ENCODE measurements at places on chromosomes 13 and 19.

GRCh38 chr13:54637366-54637765 lies 1608.8 kb downstream of the OLFM4 start:
- no peak for DNase-seq

- no peak for DNase-seq
Observed at GRCh38 chr13:72514146-72514545, 213.3 kb downstream of the MZT1 start.

GRCh38 chr13:74250738-74251190 lies 116.6 kb upstream of the KLF12 start:
- no peak for DNase-seq

DNA sequence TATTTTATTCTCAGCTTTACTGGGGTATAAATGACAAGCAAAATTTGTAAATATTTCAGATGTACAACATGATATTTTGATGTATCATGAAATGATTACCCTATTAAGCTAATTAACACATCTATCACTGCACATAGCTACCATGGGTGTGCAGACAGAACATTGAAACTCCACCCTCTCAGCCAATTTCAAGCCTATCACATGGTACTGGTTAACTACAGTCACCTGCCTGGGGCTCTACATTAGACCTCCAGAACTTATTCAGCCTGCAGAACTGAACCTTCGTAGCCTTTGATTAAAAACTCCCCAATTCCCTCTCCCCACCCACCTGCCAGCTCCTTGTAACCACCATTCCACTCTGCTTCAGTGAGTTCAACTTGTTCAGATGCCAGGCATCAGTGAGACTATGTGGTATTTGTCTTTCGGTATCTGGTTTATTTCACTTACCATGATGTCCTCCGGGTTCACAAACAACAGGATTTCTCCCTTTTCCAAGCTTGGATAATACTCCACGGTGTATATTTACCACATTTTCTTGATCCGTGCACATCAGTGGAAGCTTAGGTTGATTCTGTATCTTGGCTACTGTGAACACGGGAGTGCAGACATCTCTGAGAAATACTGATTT lies 19.2 kb downstream of the RAB20 start:
- no peak for DNase-seq

DNA sequence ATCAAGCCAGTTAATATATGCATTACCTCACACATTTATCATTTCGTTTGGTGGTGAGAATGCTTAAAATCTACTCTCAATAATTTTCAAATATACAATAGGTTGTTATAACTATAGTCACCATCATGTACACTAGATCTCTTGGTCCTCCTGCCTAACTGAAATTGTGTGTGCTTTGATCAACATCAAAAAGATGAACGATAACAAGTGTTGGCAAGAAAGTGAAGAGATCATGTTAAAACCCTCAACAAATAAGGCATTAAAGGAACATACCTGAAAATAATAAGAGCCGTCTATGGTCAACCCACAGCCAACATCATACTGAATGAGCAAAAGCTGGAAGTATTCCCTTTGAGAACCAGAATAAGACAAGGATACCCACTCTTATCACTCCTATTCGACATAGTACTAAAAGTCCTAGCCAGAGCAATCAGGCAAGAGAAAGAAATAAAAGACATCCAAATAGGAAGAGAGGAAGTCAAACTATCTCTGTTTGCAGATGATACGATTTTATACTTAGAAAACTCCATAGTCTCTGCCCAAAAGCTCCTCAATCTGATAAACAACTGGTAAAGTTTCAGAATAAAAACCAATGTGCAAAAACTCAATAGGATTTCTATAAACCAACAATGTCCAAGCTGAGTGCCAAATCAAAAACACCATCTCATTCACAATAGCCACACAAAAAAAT lies 27.9 kb upstream of the OR10H1 start:
- no peak for DNase-seq

- DNase-seq, result no peak
Observed at GRCh38 chr19:50416034-50416977, 2.4 kb upstream of the SPIB start.

- DNase-seq, result peak; percentile 69
Observed at GRCh38 chr19:49056101-49056901, 1.2 kb downstream of the CGB7 start.

- DNase-seq, result no peak
Observed at GRCh38 chr19:50231821-50232220, 28.4 kb downstream of the MYH14 start.

- peak; percentile 84 for DNase-seq
Observed at GRCh38 chr19:54517483-54517882, 14.9 kb downstream of the LAIR2 start.

- peak; percentile 17 for DNase-seq
Observed at GRCh38 chr13:59360108-59360507, 803.6 kb downstream of the DIAPH3 start.

- no peak for DNase-seq
Observed at GRCh38 chr13:68535329-68535728, 1305.2 kb upstream of the PCDH9 start.

DNA sequence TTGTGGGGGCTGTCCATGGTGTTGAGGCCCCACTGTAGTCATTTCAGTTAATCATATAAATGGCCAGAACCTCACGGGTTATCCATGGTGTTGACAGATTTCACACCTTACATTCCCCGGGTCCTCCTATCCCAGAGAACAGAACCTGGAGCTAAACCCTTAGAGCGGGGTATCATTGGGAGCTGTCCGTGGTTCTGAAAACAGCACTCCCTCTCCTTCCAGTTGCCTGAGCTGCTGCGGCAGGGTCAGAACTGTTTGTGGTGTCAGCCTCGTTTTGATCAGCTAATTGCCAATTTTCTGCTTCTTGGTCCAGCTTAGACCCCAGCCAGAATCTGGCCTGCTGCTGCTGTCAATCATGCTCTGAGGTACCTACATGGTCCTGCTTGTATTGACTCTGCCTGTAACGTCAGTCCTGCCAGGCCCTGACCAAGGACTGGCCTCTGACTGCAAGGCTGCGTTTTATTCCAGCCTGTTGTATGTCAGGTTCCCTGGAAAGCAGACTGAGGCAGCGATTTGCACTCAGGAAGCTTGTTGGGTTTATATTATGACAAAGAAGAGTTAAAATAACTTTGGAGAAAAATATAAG lies 55.8 kb upstream of the KCTD15 start:
- peak; percentile 56 for DNase-seq

GRCh38 chr13:88648598-88649373 lies 977.6 kb downstream of the SLITRK5 start:
- DNase-seq, result no peak

- peak; percentile 53 for DNase-seq
Observed at GRCh38 chr19:6100284-6100915, 9.9 kb downstream of the RFX2 start.

DNA sequence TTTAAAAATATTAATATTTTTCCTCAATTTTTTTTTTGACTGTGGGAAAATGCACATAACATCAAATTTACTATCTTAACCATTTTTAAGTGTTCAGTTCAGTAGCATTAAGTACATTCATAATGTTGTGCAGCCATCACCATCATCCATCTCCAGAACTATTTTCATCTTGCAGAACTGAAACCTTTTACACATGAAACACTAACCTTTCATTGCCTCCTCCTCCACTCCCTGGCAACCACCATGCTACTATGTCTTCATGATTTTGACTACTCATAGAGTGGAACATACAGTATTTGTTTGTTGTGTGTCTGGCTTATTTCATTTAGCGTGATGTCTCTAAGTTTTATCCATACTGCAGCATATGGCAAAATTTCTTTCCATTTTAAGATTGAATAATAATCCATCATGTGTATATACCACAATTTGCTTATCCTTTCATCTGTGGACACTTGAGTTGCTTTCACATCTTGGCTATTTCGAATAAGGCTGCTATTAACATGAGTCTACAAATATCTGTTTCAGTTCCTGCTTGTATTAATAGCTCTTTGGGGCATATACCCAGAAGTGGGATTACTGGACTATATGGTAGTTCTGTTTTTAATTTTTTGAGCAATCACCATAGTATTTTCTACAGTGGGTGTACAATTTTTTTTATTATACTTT lies 376.4 kb downstream of the MTUS2 start:
- no peak for DNase-seq

DNA sequence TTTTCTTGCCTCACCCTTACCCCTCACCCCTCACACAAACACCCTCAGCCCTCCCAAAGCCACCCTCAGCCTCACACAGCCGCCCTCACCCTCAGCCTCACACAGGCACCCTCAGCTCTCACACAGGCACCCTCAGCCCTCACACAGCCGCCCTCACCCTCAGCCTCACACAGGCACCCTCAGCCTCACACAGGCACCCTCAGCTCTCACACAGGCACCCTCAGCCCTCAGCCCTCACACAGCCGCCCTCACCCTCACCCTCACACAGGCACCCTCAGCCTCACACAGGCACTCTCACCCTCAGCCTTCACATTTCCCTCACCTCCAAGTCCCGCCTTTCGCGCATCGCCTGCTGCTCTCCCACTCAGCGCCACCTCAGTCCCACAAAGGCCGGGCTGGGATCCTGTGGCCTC lies 287 bp upstream of the ZSCAN22 start:
- DNase-seq, result no peak

- DNase-seq, result no peak
Observed at GRCh38 chr13:114077099-114077932, 55.1 kb downstream of the RASA3 start.

- DNase-seq, result no peak
Observed at GRCh38 chr19:29323440-29324290, 110.7 kb upstream of the UQCRFS1 start.

DNA sequence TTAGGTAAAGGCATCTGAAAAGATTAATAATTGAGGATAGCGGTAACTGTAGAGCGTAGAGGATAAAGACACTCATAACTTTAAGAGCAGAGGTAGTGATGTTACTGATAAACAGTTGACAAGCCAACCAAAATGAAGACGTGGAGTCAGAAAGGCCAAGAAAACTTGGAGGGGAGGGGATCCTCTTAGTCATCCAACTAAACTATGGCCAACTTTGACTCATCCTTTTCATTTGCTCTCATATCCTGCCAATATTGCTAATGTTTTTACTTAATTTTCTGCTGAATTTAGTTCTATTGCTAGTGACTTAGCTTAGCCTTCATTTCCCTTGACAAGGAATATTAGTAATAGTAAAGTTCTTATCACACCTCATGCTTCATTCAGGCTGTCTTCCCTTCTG lies 13.4 kb downstream of the ITGBL1 start:
- DNase-seq, result no peak

GRCh38 chr19:29120466-29120865 lies 92.5 kb downstream of the UQCRFS1 start:
- no peak for DNase-seq

- DNase-seq, result no peak
Observed at GRCh38 chr19:11205939-11206570, 8.7 kb upstream of the KANK2 start.

GRCh38 chr13:105452895-105453294 lies 1082.6 kb downstream of the EFNB2 start:
- no peak for DNase-seq

DNA sequence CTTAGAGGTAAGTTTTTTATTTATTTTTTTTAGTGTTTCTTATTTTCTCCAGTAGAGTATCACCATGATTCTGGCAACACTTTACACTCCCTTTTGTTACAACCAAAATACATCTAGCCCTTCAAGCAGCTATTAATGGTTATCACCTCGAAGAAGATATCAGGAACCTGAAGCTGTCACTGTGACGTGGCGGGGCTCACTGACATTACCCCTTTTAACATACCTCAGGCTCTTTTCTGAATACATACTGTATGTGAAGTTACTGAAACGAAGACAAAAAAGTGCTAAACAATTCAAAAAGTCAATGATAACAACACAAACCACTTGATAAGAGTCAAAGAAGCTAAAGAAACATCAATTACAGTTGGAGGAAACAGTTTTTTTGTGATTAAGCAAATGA lies 1218.7 kb downstream of the EFNB2 start:
- DNase-seq, result no peak

- DNase-seq, result peak; percentile 41
Observed at GRCh38 chr19:41999071-41999877, 5.2 kb upstream of the ATP1A3 start.

- no peak for DNase-seq
Observed at GRCh38 chr19:10518444-10519361, 1.5 kb upstream of the S1PR5 start.

GRCh38 chr13:112064222-112064621 lies 2.7 kb upstream of the SOX1 start:
- DNase-seq, result no peak

- DNase-seq, result no peak
Observed at GRCh38 chr13:111217641-111218040, 102.5 kb downstream of the ARHGEF7 start.

DNA sequence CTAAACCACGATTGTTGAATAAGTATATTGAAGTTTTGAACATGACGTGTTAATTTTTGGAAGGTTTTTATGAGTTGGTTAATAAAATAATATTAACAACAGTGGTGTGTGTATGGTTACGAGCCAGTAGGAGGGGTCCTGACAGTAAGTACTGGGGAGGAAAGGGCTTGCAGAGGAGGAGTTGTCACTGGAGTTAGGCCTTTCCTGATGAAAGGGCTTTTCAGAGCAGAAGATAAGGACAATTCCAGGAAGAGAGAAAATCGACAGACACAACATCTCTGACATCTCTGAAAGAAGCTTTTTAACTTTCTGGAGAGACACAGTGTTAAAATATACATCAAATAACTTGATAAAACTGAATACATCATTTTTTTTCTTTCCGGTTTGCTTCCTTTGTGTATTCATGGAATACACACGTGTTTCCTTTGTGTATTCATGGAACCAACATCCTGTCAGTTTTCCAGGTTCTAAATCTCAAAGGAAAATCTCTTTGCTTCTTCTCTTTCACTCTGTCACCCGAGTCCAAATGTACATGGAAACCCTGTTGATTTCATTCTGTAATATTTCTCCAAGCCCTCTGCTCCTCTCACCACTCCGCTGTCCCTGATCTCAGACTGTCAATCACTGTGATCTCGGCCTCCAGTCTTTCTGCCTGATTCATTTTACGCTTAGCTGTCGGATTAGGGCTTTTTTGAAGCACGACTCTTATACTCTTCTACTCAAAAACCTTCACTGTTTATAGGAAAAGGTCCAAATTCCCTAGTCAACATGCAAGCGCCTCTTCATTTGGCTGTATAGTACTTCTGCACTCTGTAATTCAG lies 374.4 kb downstream of the DLEU7 start:
- no peak for DNase-seq

GRCh38 chr19:51473009-51473707 lies 5.2 kb upstream of the CEACAM18 start:
- peak; percentile 93 for DNase-seq

DNA sequence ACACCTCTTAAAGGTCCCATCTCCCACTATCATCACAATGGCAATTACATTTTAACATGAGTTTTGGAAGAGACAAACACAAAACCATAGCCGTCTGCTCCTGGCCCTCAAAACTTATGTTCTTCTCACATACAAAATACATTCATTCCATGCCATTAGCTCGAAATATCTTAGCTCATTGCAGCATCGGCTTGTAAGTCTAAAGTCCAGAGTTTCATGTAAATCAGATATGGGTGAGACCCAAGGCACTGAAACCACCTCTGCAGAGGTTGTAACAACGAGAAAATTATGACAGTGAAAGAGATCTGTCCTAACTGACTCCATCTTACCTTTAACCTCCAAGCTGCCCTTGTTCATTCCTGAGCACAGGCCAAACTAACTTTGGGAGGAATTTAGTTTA lies 635.0 kb upstream of the SPRY2 start:
- no peak for DNase-seq

All from activated CD4-positive, alpha-beta T cell treated with anti-CD3 and anti-CD28 coated beads for 36 hours (primary cell).